ENCODE measurements at places on chromosomes 16 and 17.

DNA sequence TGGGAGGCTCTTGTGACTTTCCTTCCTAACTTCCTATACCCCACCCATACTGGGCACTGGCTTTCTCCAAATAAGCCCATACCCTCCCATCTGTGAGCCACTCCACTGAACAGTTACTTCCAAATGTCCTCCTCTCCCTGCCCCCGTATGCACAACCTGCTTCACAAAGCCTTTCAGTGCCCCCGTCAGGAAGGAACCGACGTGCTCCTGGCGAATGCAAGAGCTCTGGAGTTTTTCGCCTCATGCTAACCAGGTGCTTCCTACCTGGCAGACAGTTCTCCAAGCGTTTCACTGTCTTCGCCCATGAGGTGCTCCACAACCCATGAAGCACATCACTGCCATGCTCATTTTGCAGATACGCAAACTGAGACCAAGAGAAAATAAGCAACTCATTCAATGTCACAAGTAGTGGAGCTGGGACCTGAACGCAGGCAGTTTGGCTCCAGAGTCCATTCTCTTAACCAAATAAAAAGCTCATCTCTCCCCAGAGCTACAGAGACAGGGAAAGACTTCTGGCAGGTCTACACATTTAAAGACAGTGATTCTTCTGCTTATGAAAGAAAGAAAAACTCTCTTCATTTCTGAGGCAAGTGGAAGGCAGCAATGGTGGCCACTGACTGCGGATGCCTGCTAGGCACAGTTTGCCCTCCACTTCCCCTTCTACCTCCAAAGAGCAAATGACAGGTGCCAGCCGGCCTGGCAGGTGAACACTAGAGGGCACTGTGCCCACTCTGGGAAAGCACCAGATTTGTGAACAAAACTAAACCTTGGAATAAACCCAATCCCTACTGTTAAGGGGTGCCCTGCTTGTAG, 23.8 kb downstream of the SPHK1 start:
- DNase-seq: no peak

GRCh38 chr16:3807425-3808123, 72.9 kb downstream of the CREBBP start:
- DNase-seq: no peak

- DNase-seq: no peak
These were observed 549.9 kb upstream of the CDH5 start for GRCh38 chr16:65816556-65816955.

GRCh38 chr17:32609085-32609484, 122.3 kb downstream of the CDK5R1 start:
- DNase-seq: no peak

DNA sequence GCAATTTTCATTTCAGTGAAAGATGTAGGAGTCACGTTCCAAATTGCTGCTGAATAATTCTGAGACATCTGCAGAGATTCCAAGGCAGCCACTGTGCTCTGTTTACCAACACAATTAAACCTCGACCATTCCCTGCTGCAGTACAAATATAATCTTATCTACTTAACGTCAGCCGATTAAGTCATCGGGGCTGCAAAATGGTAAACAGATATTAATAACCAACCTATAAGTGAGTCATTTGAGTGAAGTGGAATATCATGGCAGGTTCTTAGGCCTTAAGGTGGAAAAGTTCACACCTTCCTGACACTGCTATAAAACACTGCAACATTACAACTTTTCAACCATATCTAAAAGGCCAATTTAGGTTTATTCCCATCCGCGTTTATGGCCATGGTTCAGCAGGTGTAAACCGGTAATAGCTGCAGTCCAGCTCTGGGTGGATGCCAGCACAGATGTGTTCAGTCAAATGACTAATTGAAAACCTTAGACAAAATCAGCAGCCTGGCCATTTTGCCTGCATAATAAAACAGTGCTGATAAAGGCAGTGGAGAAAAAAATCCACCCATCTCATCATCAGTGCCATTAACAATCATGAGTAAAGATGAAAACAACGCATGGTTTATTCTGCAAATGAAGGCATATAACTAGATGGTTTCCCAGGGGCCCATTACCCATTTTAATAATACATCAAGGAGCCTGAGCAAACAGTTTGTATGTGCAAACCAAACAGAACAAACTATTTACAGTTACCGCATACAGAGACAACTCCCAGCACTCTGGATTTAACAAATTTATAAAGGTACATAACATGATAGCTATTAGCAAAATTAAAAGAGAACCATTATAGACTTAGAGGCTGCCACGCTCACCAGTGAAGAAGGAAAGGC, 202.9 kb upstream of the IRX3 start:
- no peak for DNase-seq

- no peak for DNase-seq
These were observed 26.6 kb upstream of the C17orf107 start for GRCh38 chr17:4872786-4873185.

- no peak for DNase-seq
These were observed 23.0 kb downstream of the SMTNL2 start for GRCh38 chr17:4607261-4607741.

- no peak for DNase-seq
These were observed 21.4 kb downstream of the GALNS start for GRCh38 chr16:88835383-88835782.

- DNase-seq: no peak
These were observed 16.8 kb upstream of the PSMD7 start for GRCh38 chr16:74279805-74280204.

- no peak for DNase-seq
These were observed at the start of gene CDH3 for GRCh38 chr16:68644715-68645493. TSS of gene CDH3 (plus strand) at chr16:68645310. CDS start at chr16:68645380, 70 bp downstream.

- DNase-seq: no peak
These were observed 56.6 kb downstream of the WSCD1 start for GRCh38 chr17:6126768-6127167.

- no peak for DNase-seq
These were observed 40.8 kb downstream of the MRC2 start for GRCh38 chr17:62668091-62668804.

DNA sequence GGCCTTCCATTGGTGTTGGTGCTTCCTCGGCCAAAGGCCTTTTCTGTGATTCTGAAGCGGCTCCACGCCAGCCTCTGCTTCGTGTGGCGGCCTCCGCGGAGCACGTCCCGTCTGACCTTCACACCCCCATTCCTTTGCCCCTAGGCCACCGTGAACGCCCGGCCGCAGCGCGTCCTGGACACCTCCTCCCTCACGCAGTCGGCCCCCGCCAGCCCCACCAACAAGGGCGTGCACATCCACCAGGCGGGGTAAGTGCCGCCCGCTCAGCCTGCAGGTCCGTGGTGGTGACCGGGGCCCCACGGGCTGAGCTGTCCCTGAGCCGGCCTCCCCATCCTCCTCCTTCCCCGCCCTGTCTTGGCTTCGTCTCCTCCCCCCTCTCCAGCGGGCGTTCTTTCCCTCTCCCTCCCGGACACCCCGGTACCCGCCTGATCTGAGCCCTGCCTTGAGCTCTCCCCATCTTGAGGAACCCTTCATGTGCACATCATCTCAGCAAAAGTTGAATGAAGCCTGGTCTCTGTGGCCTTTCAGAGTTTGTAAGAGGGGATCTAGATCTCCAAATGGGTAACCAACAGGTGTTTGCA, 69.0 kb upstream of the CHMP6 start:
- DNase-seq: no peak

GRCh38 chr17:5785338-5785737, 201.0 kb upstream of the NLRP1 start:
- DNase-seq: no peak

DNA sequence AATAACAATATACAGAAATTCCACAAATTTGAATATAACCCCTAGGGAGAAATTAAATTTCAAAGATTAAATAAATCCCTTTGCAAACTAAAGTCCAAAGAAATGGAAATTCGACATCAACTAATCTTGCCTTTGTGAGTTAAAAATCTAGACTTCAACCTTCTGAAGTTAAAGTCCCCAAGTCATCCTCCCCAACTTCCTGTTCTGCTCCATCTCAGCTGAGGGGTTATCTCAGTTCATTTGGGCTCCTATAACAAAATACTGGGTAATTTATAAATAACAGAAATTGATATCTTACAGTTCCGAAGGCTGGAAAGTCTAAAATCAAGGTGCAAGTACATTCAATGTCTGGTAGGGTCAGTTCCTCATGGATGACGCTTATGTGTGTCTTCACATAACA, 22.8 kb upstream of the KDM6B start:
- DNase-seq: no peak

DNA sequence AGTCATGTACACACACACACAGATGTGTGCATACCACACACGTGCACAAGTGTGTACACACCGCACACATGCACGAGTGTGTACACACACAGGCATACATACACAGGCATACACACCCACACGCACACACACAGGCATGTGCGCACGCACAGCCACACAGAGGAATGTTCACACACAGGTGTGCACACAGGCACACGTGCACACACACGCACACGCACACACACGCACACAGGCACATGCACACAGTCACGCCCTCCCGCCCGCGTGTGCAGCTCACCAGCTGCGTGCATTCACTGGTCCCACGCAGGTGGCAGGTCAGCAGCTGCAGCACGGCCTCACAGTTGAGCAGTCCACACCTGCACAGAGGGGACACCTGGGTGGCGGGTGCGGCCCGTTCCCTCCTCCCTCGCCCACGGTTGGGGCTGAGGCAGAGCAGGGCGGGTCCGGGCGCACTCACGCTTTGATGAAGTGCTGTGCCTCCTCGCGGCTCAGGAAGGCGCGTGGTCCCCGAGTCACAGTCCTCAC, 7.7 kb downstream of the TEPSIN start:
- DNase-seq: no peak

DNA sequence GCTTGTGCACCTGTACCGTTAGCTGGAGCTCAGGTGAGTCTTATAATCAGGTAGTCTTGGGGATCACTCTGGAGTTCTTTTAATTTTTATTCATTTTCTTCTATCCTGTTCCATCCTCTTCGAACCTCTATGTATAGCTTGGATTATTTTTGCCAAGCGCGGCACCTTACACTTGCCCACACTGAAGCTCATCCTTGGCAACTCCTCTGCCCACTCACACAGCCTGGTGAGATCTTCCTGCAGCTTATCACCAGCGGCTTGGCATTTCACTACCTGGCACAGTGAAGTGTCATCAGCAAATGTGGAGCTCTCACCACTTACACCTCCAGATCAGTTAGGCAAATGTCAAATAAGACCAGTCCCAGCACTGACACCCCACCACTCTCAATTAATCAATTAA, 116.7 kb downstream of the CACNG3 start:
- DNase-seq: no peak

GRCh38 chr16:52817696-52818095, 235.0 kb downstream of the CHD9NB start:
- DNase-seq: no peak

GRCh38 chr16:3149630-3150345, 15.0 kb downstream of the ZNF213 start:
- no peak for DNase-seq

- no peak for DNase-seq
These were observed 26.9 kb downstream of the IRX5 start for GRCh38 chr16:54957403-54958166.

- no peak for DNase-seq
These were observed 13.6 kb upstream of the GGA2 start for GRCh38 chr16:23523876-23524385.

- DNase-seq: no peak
These were observed 546 bp upstream of the NDUFB10 start for GRCh38 chr16:1958715-1959268.

DNA sequence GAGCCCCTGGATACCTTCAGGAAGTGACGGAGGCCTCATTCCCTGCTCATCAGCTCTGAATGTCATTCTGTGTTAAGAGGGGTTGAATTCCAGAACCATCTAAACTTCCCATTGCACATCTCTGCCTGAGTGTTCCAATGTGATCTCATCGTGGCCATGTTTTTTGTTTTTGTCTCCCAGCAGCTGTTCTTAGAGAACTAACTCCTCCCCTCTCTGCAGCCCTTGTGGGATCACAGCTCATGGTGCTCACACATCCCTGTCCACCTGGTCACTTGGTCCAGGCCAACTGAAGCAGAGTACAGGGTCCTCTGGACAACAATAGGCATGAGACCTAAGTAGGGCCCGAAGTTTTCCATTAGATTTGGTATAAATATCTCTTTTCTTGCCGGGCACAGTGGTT, 6.0 kb upstream of the SYT17 start:
- DNase-seq: no peak

- no peak for DNase-seq
These were observed 20.9 kb downstream of the HLF start for GRCh38 chr17:55285340-55286301.

- no peak for DNase-seq
These were observed 256.4 kb downstream of the CDH13 start for GRCh38 chr16:82882982-82883835.

DNA sequence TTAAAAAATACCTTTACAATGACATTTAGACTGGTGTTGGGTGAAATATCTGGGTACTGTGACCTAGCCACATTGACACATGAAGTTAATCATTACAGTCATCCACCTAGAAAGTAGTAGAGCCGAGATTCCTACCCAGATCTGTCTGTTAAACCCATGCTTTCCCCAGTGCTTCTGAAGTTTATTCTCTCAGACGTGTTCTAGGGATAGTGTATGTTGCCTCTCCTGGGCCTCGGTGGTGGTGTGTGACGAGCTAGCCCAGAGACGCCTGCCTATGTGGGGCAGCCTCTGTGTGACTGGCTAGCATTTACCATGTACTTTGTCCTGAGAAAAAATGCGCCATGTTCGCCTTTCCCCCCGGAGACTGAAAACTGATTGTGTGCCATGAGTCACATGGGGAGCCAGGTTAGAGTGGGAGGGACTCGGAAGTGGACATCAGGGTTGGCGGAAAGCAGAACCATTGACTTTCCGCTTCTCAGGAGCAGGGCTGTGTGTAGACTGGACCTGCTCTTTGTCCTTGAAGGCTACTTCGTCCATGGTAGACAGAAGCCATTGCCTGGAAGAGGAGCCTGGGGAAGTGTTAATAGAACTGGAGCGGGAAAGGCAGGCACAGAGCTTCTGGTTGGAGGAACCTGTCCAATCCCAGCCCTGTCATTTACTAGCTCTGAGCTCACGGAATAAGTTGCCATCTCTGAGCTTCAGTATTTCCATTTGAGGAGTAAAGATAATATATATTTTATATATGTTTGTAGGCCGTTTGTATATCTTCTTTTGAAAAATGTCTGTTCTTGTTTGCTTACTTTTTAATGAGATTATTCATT, 235.5 kb downstream of the SNX29 start:
- DNase-seq: no peak

- DNase-seq: peak; percentile 75
These were observed 46.3 kb downstream of the CCDC42 start for GRCh38 chr17:8698162-8698971.

GRCh38 chr16:75017670-75018525, 19.1 kb downstream of the ZNRF1 start:
- no peak for DNase-seq

DNA sequence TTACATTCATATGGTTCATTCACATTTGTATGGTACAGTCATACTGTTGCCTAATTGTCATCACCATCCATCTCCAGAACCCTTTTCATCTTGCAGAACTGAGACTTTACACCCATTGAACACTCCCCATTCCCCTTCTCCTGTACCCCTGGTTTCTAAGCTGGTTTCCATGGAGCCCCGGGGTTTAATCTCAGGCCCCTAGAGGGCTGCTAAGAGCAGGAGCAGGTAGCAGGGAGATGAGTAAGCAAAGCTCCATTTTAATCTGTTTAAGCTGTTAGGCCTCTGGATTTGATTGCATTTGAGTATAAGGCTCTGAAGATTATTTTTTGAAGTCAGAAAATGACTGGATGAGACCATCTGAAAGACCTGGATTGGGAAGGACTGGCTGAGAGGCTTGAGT, 68.5 kb upstream of the RPL38 start:
- no peak for DNase-seq

- DNase-seq: peak; percentile 31
These were observed 31.9 kb downstream of the TENT4B start for GRCh38 chr16:50185005-50185505.

- no peak for DNase-seq
These were observed 5.9 kb upstream of the NUDT16L1 start for GRCh38 chr16:4687416-4687815.

GRCh38 chr17:75404731-75405364, 630 bp downstream of the GRB2 start:
- DNase-seq: no peak
